Esophagus muscularis mucosa (tissue), 4 donors: ENCODE measurements at places on chromosomes 3 and 15. TPM values are rescaled to one million over a fixed set of nuclear protein-coding genes. Genes with fewer than 3 reads are reported as not detected.
A peak's percentile ranks its signal among the peaks of the same experiment; 100 is the strongest.

RAB6B gene
- 6.2 TPM for total RNA-seq

JMJD7 gene
- total RNA-seq, result 9.6 TPM

CCR9 gene
- total RNA-seq, result not detected

ISLR2 gene
- total RNA-seq, result 0.83 TPM

SLC38A3 gene
- not detected for total RNA-seq

DCLK3 gene
- 0.23 TPM for total RNA-seq

CCDC13 gene
- 3.0 TPM for total RNA-seq

SLC22A14 gene
- not detected for total RNA-seq

GRCh38 chr15:43346305-43346704, 15.9 kb upstream of the LCMT2 start:
- no peaks in the 10 kb centered on the region for H3K27me3 ChIP-seq
- H3K36me3 ChIP-seq, result peaks cover 7% of the 10 kb centered on the region
- H3K4me1 ChIP-seq, result no peaks in the 10 kb centered on the region
- no peak overlapping the region for H3K4me3 ChIP-seq
- H3K27ac ChIP-seq, result no peak overlapping the region

GRCh38 chr3:12462159-12462947, 21.9 kb upstream of the TSEN2 start:
- no peaks in the 10 kb centered on the region for H3K36me3 ChIP-seq
- H3K4me1 ChIP-seq, result no peaks in the 10 kb centered on the region
- no peak overlapping the region for H3K27ac ChIP-seq
- H3K4me3 ChIP-seq, result no peak overlapping the region

GRCh38 chr15:98650417-98651035, 2.2 kb downstream of the IGF1R start:
- no peaks in the 10 kb centered on the region for H3K27me3 ChIP-seq
- H3K27ac ChIP-seq, result peak overlapping the region; percentile 97
- no peaks in the 10 kb centered on the region for H3K36me3 ChIP-seq
- peaks cover 48% of the 10 kb centered on the region for H3K4me1 ChIP-seq

- no peak overlapping the region for H3K4me3 ChIP-seq
- peak overlapping the region; percentile 64 for H3K27ac ChIP-seq
- peaks cover 14% of the 10 kb centered on the region for H3K36me3 ChIP-seq
- peaks cover 95% of the 10 kb centered on the region for H3K4me1 ChIP-seq
- no peaks in the 10 kb centered on the region for H3K27me3 ChIP-seq
- DNase-seq, result no peak
These were observed 53.1 kb downstream of the TGFBR2 start for GRCh38 chr3:30659270-30660130.

DNA sequence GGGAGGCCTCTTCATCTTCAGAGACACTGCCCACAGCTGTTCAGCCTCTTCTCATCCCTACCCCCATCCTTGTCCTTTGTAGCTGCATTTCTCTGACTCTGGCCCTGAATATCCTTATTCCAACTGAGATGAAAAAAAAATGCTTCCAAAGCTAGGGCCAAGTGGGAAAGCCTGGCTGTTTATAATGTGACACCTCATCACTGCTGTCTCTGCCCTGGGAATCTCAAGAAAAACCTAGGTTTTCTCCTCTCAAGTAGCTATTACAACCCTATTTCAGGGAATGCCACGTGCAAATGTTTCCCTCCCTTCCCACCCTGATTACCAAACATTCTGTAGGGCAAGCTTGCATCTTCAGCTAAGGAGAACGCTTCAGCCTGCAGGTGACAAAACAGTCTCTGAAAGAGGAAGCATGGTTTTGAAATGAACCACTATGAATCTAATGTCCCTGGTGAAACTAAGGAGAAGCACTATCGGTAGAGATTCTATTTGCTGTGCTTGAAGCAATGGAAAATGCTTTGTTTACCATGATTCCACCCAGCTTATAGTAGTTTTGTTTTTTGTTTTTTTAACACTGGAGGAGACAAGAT, 65.4 kb downstream of the USF3 start:
- H3K27me3 ChIP-seq, result no peaks in the 10 kb centered on the region
- H3K27ac ChIP-seq, result peak overlapping the region; percentile 71
- H3K4me3 ChIP-seq, result no peak overlapping the region

GRCh38 chr3:66386925-66387650, 113.7 kb downstream of the LRIG1 start:
- H3K27me3 ChIP-seq, result no peaks in the 10 kb centered on the region
- no peak overlapping the region for H3K27ac ChIP-seq
- no peak for DNase-seq

- no peaks in the 10 kb centered on the region for H3K27me3 ChIP-seq
- no peak overlapping the region for H3K27ac ChIP-seq
- no peaks in the 10 kb centered on the region for H3K4me1 ChIP-seq
- no peak overlapping the region for H3K4me3 ChIP-seq
These were observed 147.8 kb downstream of the CACNA1D start for GRCh38 chr3:53642211-53642610.

DNA sequence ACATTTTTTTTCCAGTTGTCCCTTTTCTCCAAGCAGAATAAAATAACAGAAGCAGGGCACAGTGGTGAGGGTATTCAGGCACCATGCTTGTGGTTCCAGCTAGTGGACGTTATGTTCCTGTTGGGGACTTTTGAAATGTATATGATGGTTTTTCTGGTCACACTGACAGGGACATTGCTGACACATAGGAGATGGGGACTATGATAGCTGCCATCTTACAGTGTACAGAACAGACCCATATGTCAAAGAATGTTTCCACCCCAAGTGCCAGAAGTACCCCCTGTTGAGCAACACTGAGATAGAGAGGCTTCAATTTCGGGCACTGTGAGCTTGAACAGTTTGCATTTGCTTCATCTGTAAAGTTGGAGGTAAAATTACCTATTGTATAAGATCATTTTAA, 38.6 kb downstream of the MCTP2 start:
- H3K27me3 ChIP-seq, result no peaks in the 10 kb centered on the region
- H3K4me1 ChIP-seq, result no peaks in the 10 kb centered on the region
- H3K36me3 ChIP-seq, result no peaks in the 10 kb centered on the region
- no peak overlapping the region for H3K4me3 ChIP-seq

DNA sequence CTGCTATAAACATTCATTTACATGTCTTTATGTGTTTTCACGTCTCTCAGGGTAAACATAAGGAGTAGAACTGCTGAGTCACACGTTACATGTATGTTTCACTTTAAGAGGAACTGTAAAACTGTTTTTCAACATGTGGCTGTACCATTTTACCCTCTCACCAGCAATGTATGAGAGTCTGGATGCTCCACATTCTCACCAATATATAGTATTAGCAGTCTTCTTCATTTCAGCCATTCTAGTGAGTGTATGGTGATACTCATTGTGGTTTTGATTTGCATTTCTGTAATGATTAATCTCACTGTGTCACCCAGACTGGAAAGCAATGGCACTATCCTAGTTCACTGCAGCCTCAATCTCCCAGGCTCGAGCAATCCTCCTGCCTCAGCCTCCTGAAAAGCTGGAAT, 37.1 kb downstream of the PHC3 start:
- H3K27me3 ChIP-seq, result no peaks in the 10 kb centered on the region
- peaks cover 3% of the 10 kb centered on the region for H3K4me1 ChIP-seq

GRCh38 chr3:6825524-6825923, 35.4 kb upstream of the GRM7 start:
- no peaks in the 10 kb centered on the region for H3K27me3 ChIP-seq
- no peak overlapping the region for H3K4me3 ChIP-seq
- no peaks in the 10 kb centered on the region for H3K36me3 ChIP-seq
- H3K27ac ChIP-seq, result no peak overlapping the region
- no peaks in the 10 kb centered on the region for H3K4me1 ChIP-seq

- DNase-seq, result no peak
- no peak overlapping the region for H3K27ac ChIP-seq
- H3K36me3 ChIP-seq, result no peaks in the 10 kb centered on the region
These were observed 42.8 kb downstream of the NR2C2 start for GRCh38 chr3:14989943-14990779.

- no peak overlapping the region for H3K4me3 ChIP-seq
- no peaks in the 10 kb centered on the region for H3K27me3 ChIP-seq
- H3K36me3 ChIP-seq, result no peaks in the 10 kb centered on the region
These were observed 7.6 kb upstream of the P2RY14 start for GRCh38 chr3:151285940-151286339.

GRCh38 chr3:88093266-88093665, 34.2 kb downstream of the ZNF654 start:
- H3K27ac ChIP-seq, result no peak overlapping the region
- no peak for DNase-seq
- no peaks in the 10 kb centered on the region for H3K27me3 ChIP-seq
- no peak overlapping the region for H3K4me3 ChIP-seq
- H3K36me3 ChIP-seq, result no peaks in the 10 kb centered on the region

DNA sequence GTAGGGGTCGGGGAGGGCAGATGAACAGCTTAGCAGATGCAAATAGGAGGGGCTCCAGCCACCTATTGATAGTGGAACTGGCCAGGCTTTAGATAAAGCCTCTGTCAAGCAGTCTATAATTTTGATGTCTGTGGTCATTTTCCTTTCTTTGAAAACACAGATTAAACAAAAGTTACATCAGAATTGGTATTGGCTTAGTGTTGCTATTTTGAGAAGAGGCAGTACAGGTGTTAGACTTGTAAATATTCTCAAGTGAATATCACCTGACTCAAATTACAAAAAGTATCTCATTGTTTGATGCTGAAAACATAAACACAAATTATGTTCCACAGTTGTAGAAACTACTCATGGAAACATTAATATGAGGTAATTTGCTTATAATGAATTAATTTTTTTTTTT, 18.1 kb downstream of the GHRL start:
- H3K27me3 ChIP-seq, result no peaks in the 10 kb centered on the region
- peaks cover 20% of the 10 kb centered on the region for H3K4me1 ChIP-seq
- no peak for DNase-seq
- H3K27ac ChIP-seq, result no peak overlapping the region

DNA sequence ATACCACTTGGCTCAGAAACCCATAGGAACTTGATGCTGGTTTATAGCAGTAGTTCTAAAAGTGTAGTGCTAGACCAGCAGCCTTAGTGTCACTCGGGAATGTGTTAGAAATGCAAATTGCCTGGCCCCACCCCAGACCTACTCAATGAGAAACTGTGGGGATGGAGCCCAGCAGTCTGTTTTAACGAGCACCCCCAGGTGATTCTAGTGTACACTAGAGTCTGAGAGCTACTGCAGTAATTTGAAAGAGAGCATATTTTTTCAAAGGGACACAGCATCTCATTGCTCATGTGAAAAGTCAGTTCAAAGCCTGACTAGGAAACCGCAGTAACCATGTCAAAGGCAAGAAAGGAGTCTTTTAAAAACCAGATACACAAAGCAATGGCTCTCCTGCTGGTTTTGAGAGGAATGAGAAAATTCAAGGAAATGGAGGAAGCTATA, 313.4 kb downstream of the SQOR start:
- H3K4me1 ChIP-seq, result no peaks in the 10 kb centered on the region
- H3K36me3 ChIP-seq, result no peaks in the 10 kb centered on the region
- DNase-seq, result no peak
- no peak overlapping the region for H3K27ac ChIP-seq
- no peak overlapping the region for H3K4me3 ChIP-seq

- H3K36me3 ChIP-seq, result no peaks in the 10 kb centered on the region
- DNase-seq, result no peak
- H3K27me3 ChIP-seq, result peaks cover 8% of the 10 kb centered on the region
- H3K4me1 ChIP-seq, result peaks cover 11% of the 10 kb centered on the region
- H3K27ac ChIP-seq, result no peak overlapping the region
These were observed 183.6 kb downstream of the ABHD5 start for GRCh38 chr3:43874290-43874689.

GRCh38 chr3:104886220-104886995, 480.3 kb upstream of the ALCAM start:
- no peaks in the 10 kb centered on the region for H3K27me3 ChIP-seq
- H3K27ac ChIP-seq, result no peak overlapping the region
- no peaks in the 10 kb centered on the region for H3K36me3 ChIP-seq
- no peak for DNase-seq

GRCh38 chr15:70763950-70764730, 782 bp upstream of the UACA start:
- peak overlapping the region; percentile 88 for H3K4me3 ChIP-seq
- H3K36me3 ChIP-seq, result no peaks in the 10 kb centered on the region
- H3K27me3 ChIP-seq, result no peaks in the 10 kb centered on the region

GRCh38 chr3:134197681-134198261, 52.9 kb downstream of the RYK start:
- no peaks in the 10 kb centered on the region for H3K4me1 ChIP-seq
- DNase-seq, result no peak
- no peak overlapping the region for H3K4me3 ChIP-seq
- H3K27ac ChIP-seq, result no peak overlapping the region

GRCh38 chr3:49484471-49484870, 14.4 kb downstream of the DAG1 start:
- no peak overlapping the region for H3K4me3 ChIP-seq
- H3K4me1 ChIP-seq, result peaks cover 32% of the 10 kb centered on the region
- peak overlapping the region; percentile 55 for H3K27ac ChIP-seq
- no peaks in the 10 kb centered on the region for H3K27me3 ChIP-seq

DNA sequence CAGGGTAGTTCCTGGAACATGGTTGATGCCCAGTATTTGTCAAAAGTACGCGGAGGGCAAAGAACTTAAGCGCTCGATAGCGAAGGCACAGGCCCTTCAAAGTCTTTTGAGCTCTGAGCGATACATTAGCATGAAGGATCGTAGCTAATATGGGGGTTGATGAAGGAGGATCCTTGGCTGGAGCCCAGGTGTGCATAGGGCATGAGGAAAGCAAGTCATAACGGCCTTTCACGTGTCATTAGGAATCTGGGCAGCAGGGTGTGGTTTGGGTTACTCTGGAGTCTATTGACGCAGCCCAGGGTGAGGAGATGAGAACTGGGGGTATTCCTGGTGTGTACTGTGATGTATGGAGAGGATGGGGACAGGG, 31.7 kb downstream of the SPINK8 start:
- peaks cover 24% of the 10 kb centered on the region for H3K4me1 ChIP-seq
- peak overlapping the region; percentile 91 for H3K27ac ChIP-seq
- no peaks in the 10 kb centered on the region for H3K27me3 ChIP-seq
- no peak for DNase-seq

DNA sequence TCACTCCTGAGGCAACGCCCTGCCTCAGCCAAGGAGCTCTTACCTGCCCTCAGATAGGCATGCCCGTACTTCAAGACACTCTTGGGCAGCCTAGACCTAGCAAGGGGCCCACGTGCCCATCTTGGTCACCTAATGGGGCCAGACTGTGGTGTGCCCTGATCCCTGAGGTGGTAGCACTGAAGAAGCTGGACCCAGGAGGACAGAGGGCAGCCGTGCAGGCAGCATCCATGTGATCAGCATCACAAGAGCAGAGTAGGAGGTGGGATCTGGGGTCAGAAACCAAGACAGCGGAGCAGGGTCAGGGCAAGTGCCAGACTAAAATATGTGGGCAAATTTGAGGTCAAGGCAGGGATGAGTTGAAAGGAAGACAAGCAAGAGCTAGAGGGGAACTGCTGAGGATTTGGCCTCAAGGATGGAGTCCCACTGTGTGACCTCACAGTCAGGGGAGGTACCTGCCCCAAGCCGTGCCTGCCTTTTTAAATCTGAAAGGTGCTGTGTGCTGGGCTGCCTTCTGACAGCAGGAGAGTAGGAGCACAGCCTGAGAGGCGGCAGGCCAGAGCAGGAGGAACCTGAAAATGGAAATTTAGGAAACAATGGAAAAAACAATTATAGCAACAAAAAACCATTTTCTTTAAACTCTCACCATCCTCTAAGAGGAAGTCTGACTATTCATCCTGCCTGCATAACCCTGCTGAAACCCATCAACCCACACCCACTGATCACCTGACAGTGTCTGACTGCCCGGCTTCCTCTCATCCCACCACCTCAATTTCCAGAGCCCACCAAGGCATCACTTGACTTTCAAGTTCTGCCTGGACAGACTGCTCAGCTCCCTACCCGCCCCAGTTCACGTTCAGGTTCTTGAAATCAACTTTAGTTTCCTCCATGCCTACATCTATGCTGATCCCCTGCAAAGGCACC, 7.3 kb downstream of the ZBTB38 start:
- no peaks in the 10 kb centered on the region for H3K27me3 ChIP-seq
- H3K36me3 ChIP-seq, result no peaks in the 10 kb centered on the region
- H3K4me3 ChIP-seq, result no peak overlapping the region
- H3K4me1 ChIP-seq, result peaks cover under 1% of the 10 kb centered on the region
- no peak for DNase-seq
- H3K27ac ChIP-seq, result no peak overlapping the region

- DNase-seq, result no peak
- H3K27ac ChIP-seq, result no peak overlapping the region
- no peaks in the 10 kb centered on the region for H3K4me1 ChIP-seq
These were observed 20.0 kb upstream of the TRIM71 start for GRCh38 chr3:32797776-32798175.
